Activated CD4-positive, alpha-beta memory T cell treated with anti-CD3 and anti-CD28 coated beads for 36 hours (primary cell): ENCODE measurements at places on chromosomes 16 and 17. TPM values are rescaled to one million over a fixed set of nuclear protein-coding genes. Genes with fewer than 3 reads are reported as not detected.

Gene GSG1L2
- not detected for total RNA-seq

Gene RND2
- total RNA-seq: not detected

Gene KRTAP9-6
- total RNA-seq: not detected

Gene NOD2
- 17.9 TPM for total RNA-seq

Gene MMP25
- 2.2 TPM for total RNA-seq

Gene C16orf74
- total RNA-seq: not detected

Gene FGF11
- total RNA-seq: 1.0 TPM

Gene GPRC5C
- total RNA-seq: 0.40 TPM

Gene KRT12
- total RNA-seq: not detected

Gene DNAAF1
- not detected for total RNA-seq

Gene C1QTNF8
- not detected for total RNA-seq

Gene DCXR
- 115 TPM for total RNA-seq

Gene MYOCD
- not detected for total RNA-seq

Gene PYY
- total RNA-seq: not detected

Gene TPSAB1
- total RNA-seq: not detected

Gene NUDT21
- total RNA-seq: 361 TPM

Gene CLEC18B
- total RNA-seq: not detected

Gene CD300E
- not detected for total RNA-seq

Gene CLEC3A
- total RNA-seq: not detected

Gene OR1F1
- total RNA-seq: not detected

Gene TMEM92
- not detected for total RNA-seq

Gene KRTAP2-3
- total RNA-seq: not detected

Gene ETV4
- total RNA-seq: 2.7 TPM

Gene HELZ
- total RNA-seq: 52.0 TPM

Gene ADGRG1
- total RNA-seq: 6.0 TPM

Gene CPHXL2
- not detected for total RNA-seq

Gene BCL6B
- 0.53 TPM for total RNA-seq

Gene CDK5R1
- 12.4 TPM for total RNA-seq

Gene NGFR
- total RNA-seq: 0.21 TPM

Gene DPEP3
- total RNA-seq: not detected

Gene TBC1D3C
- total RNA-seq: not detected

Gene PHLPP2
- 11.2 TPM for total RNA-seq

Gene SEPHS2
- 61.7 TPM for total RNA-seq

Gene CETP
- not detected for total RNA-seq

Gene ENPP7
- total RNA-seq: 0.10 TPM

Gene ATP1B2
- total RNA-seq: 0.26 TPM

Gene LGALS9B
- not detected for total RNA-seq

Gene PLA2G10
- not detected for total RNA-seq

Gene PRSS8
- total RNA-seq: not detected

Gene CES5A
- total RNA-seq: not detected

Gene MT1M
- not detected for total RNA-seq

Gene OR1A1
- not detected for total RNA-seq

Gene DNAI2
- total RNA-seq: 1.6 TPM
